ENCODE measurements at places on chromosomes 5 and 9.

GRCh38 chr5:143701493-143701892 lies 110.5 kb upstream of the HMHB1 start:
- DNase-seq: no peak

- no peak for DNase-seq
Observed at GRCh38 chr5:33769196-33769595, 122.6 kb downstream of the ADAMTS12 start.

DNA sequence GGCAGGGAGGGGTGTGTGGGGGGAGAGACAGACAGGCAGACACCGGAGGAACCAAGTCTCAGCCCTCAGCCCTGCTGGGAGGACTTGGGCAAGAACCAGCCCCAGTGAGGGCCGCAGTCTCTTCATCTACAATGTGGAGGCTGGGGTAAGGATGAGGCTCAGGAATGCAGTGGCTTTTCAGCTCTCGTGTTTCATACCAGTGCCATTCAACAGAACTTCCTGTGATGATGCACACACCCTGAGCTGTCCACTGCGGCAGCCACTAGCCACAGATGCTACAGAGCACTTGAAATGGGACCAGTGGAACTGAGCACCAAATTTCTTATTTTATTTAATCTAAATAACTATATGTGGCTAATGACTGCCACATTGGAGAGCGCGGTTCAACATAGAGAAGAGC lies 10.7 kb downstream of the CAMK2A start:
- DNase-seq: no peak

DNA sequence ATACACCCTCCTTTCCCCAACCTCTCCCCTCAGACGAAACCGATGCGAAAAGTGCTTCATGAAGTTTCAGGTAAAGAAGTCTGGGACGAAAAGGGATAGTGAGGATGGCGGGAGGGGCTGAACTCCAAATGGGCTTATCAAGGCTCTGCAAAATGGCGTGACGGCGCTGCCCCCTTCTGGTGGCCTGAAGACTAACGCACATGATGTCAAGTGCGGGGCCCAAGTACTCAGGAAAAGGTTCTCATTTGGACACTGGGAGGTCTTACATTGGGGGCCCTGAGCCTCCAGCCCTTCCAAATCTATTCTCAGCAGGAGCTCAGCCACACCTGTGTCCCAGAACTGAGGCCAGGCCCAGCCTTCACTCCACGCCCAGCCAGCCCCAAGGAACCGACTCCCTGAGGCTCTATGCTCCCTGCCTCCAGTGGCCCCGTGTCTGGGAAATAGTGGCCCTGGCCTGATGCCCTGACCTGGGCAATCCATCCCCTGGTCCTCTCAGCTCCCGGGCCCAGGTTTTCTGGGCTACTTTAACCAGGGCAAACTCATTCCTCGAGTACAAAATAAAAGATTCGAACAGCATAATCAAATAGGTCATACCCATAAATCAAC lies 119.9 kb downstream of the KCNIP1 start:
- DNase-seq: no peak
